Smooth muscle cell of the pulmonary artery (primary cell): ENCODE measurements at places on chromosomes 3 and 15. TPM values are rescaled to one million over a fixed set of nuclear protein-coding genes. Genes with fewer than 3 reads are reported as not detected.

The CISH gene
- 0.73 and 1.0 TPM in 2 replicates for total RNA-seq

The APEH gene
- total RNA-seq: 96.8 and 122 TPM in 2 replicates

The LRRC3B gene
- total RNA-seq: not detected in 2 replicates

The TGM4 gene
- total RNA-seq: not detected in 2 replicates

The MGA gene
- 34.6 and 36.2 TPM in 2 replicates for total RNA-seq

The RAB6B gene
- total RNA-seq: 1.7 and 4.2 TPM in 2 replicates

The MAP6D1 gene
- 2.3 and 3.1 TPM in 2 replicates for total RNA-seq

The GAP43 gene
- total RNA-seq: 5.7 and 6.1 TPM in 2 replicates

The KBTBD13 gene
- total RNA-seq: not detected in 2 replicates

The ADIPOQ gene
- not detected in 2 replicates for total RNA-seq

The PLSCR4 gene
- total RNA-seq: 68.2 and 119 TPM in 2 replicates

The TRH gene
- total RNA-seq: 0.10 and 0.20 TPM in 2 replicates

The ARHGAP11A gene
- total RNA-seq: 5.3 and 12.3 TPM in 2 replicates

The DGKG gene
- total RNA-seq: 1.2 and 4.0 TPM in 2 replicates

The REC114 gene
- total RNA-seq: not detected in 2 replicates

The IQCF5 gene
- total RNA-seq: not detected in 2 replicates

The OR5H1 gene
- not detected in 2 replicates for total RNA-seq

The CPB1 gene
- total RNA-seq: not detected in 2 replicates

The SCAMP5 gene
- 1.6 and 2.6 TPM in 2 replicates for total RNA-seq

The MAPK6 gene
- 56.9 and 62.2 TPM in 2 replicates for total RNA-seq

The LRRK1 gene
- 11.7 and 16.6 TPM in 2 replicates for total RNA-seq

The TTLL13 gene
- total RNA-seq: 0.07 TPM in 1 of 2 replicates, not detected in the other

The GRAMD1C gene
- 2.2 and 4.2 TPM in 2 replicates for total RNA-seq

The COL6A5 gene
- not detected in 2 replicates for total RNA-seq

The LIPH gene
- total RNA-seq: 0.43 and 1.4 TPM in 2 replicates

The MESP2 gene
- 0.66 and 0.78 TPM in 2 replicates for total RNA-seq

The TM4SF1 gene
- total RNA-seq: 314 and 726 TPM in 2 replicates

The PLIN1 gene
- total RNA-seq: 0.23 and 0.33 TPM in 2 replicates

The ALDH1A2 gene
- total RNA-seq: 0.86 and 3.8 TPM in 2 replicates

The CRBN gene
- 40.5 and 52.2 TPM in 2 replicates for total RNA-seq

The AP4E1 gene
- 13.0 and 16.6 TPM in 2 replicates for total RNA-seq

The SLITRK3 gene
- total RNA-seq: 0.03 TPM in 1 of 2 replicates, not detected in the other

The ZNF502 gene
- 3.8 and 3.9 TPM in 2 replicates for total RNA-seq

The SLC9C1 gene
- 0.20 and 0.43 TPM in 2 replicates for total RNA-seq

The DUOXA1 gene
- total RNA-seq: 0.07 TPM in 1 of 2 replicates, not detected in the other

The PLSCR2 gene
- 0.26 TPM in 1 of 2 replicates, not detected in the other for total RNA-seq

The NUP210 gene
- total RNA-seq: 0.10 and 0.46 TPM in 2 replicates

The CHRD gene
- total RNA-seq: 1.5 and 10.9 TPM in 2 replicates

The STRC gene
- 0.17 TPM in 1 of 2 replicates, not detected in the other for total RNA-seq

The SETD5 gene
- 63.0 and 64.7 TPM in 2 replicates for total RNA-seq

The SPRED1 gene
- total RNA-seq: 39.3 and 50.0 TPM in 2 replicates

The TRPM1 gene
- total RNA-seq: not detected in 2 replicates

The CDAN1 gene
- total RNA-seq: 10.2 and 13.7 TPM in 2 replicates

The ATP8B4 gene
- 1.7 and 3.8 TPM in 2 replicates for total RNA-seq

The ULK3 gene
- total RNA-seq: 14.5 and 28.5 TPM in 2 replicates

The AGTR1 gene
- 0.30 and 3.7 TPM in 2 replicates for total RNA-seq

The ACKR2 gene
- 0.20 and 0.40 TPM in 2 replicates for total RNA-seq

The FAM81A gene
- 0.20 and 0.33 TPM in 2 replicates for total RNA-seq

The CGNL1 gene
- total RNA-seq: 5.3 and 8.0 TPM in 2 replicates

The CATSPER2 gene
- 1.3 and 2.0 TPM in 2 replicates for total RNA-seq

The VPS33B gene
- total RNA-seq: 13.4 and 18.2 TPM in 2 replicates

The ARHGEF26 gene
- total RNA-seq: 1.4 and 1.5 TPM in 2 replicates

The SNX33 gene
- total RNA-seq: 52.8 and 55.1 TPM in 2 replicates

The GOLGA8T gene
- total RNA-seq: 0.13 and 0.17 TPM in 2 replicates

The VPS8 gene
- total RNA-seq: 70.4 and 75.1 TPM in 2 replicates

The CAPN3 gene
- total RNA-seq: 1.6 and 2.7 TPM in 2 replicates

The ZNF106 gene
- 76.0 and 80.8 TPM in 2 replicates for total RNA-seq

The TEX55 gene
- total RNA-seq: not detected in 2 replicates

The LRRC28 gene
- total RNA-seq: 15.6 and 20.9 TPM in 2 replicates
